HCT116 (cell line): ENCODE measurements at places on chromosomes 12 and 14. TPM values are rescaled to one million over a fixed set of nuclear protein-coding genes. Genes with fewer than 3 reads are reported as not detected.
A peak's percentile ranks its signal among the peaks of the same experiment; 100 is the strongest.

TAS2R14 gene
- total RNA-seq = 1.9 TPM

PLEKHG3 gene
- total RNA-seq = 55.6 TPM

LRRK2 gene
- total RNA-seq = 0.20 TPM

POTEG gene
- not detected for total RNA-seq

STXBP6 gene
- 0.27 TPM for total RNA-seq

CACNA2D4 gene
- 1.7 TPM for total RNA-seq

FGF6 gene
- total RNA-seq = not detected

TIMELESS gene
- total RNA-seq = 47.0 TPM

PRR4 gene
- 2.2 TPM for total RNA-seq

DNA sequence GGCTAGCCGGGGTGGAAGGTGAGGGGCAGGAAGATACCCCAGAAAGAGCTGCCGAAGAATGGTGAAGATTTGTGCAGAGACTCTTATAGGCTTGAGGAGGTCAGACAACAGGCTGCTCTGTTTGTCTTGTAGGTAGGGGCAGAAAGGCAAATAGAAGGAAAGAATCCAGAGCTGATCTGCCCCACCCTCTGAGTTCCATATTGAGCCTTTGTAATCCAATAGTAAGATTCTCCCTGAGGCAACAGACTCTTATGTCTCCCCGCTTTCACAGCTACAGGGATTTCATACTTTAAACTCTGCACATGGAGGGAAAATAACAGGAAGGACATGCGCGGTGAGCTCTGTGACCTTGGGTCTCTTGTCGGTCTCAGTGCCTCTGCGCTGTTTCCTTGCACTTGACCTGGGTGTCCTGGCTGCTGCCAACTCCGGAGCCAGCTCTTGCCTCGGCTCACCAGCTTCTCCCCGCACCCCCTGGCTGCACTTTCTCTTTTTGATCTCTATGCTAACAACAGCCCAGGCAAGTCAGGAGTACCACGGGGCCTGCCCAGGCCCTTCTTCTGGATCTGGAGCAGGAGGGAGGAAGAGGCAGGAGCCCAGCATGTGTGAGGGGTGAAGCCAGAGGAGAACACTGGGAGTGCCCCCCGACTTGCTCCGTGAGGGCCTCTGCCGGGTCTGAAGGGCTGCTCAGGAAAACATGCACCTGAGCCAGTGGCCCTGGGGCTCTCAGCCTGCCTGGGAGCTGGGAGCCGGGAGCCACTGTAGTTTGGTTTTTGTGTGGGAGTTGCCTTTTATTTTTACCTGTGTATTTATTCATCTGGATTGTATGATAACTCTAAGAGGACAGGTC is 75.8 kb downstream of the PPP1R36 start:
- H3K4me1 ChIP-seq = no peaks in the 10 kb centered on the region
- no peak for DNase-seq
- H3K27ac ChIP-seq = no peak overlapping the region
- H3K4me3 ChIP-seq = no peak overlapping the region

DNA sequence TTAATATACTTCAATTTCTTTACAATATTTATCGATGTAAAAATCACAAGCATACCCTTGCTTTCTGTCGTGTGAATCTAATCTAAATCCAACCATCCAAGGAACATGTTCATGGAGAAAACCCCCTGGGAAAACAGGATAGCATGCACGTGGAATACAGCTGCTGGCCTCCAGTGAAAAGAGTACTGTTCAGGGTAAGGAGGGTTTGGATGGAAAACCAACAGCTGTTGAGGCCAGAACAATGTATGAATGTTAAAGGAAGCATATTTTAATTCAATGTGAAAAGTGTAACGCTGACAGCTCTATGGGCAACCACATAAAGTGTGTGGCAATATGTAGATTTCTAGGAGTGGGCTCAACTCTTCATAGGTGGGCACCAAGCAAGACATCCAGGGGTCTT is 344.0 kb downstream of the TMEM132D start:
- H3K4me3 ChIP-seq = no peak overlapping the region
- no peak for DNase-seq
- no peaks in the 10 kb centered on the region for H3K4me1 ChIP-seq
- no peaks in the 10 kb centered on the region for H3K36me3 ChIP-seq
- no peaks in the 10 kb centered on the region for H3K27me3 ChIP-seq

GRCh38 chr12:113138826-113139225 is 3.3 kb upstream of the RASAL1 start:
- H3K27me3 ChIP-seq = no peaks in the 10 kb centered on the region
- no peak overlapping the region for H3K27ac ChIP-seq
- H3K4me3 ChIP-seq = no peak overlapping the region
- peaks cover 45% of the 10 kb centered on the region for H3K4me1 ChIP-seq
- no peaks in the 10 kb centered on the region for H3K36me3 ChIP-seq
- DNase-seq = no peak

GRCh38 chr14:95140060-95140858 is 17.1 kb downstream of the DICER1 start:
- no peaks in the 10 kb centered on the region for H3K36me3 ChIP-seq
- H3K27ac ChIP-seq = no peak overlapping the region
- no peaks in the 10 kb centered on the region for H3K27me3 ChIP-seq
- no peak overlapping the region for H3K4me3 ChIP-seq
- DNase-seq = no peak

DNA sequence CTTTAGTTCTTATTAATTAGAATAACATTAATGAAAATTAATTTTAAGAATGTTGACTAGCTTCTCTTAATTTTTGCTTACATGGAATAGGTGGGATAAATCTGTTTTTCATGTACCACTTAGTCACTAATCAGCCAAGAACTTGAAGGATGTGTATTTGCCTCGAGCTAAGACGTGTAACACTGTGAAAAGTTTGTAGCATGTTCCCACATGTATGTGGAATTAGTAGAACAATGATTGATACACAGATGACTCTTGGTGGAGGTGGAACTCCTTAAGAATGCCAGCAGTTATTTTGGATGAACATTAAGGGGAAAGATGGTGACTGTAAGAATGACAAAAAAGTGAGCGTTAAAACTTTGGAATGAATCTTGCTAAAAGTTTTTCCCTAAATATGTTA is 435.7 kb upstream of the MDGA2 start:
- no peak for DNase-seq
- H3K4me1 ChIP-seq = no peaks in the 10 kb centered on the region
- no peak overlapping the region for H3K4me3 ChIP-seq
- H3K27me3 ChIP-seq = no peaks in the 10 kb centered on the region
- H3K36me3 ChIP-seq = no peaks in the 10 kb centered on the region
- H3K27ac ChIP-seq = no peak overlapping the region

DNA sequence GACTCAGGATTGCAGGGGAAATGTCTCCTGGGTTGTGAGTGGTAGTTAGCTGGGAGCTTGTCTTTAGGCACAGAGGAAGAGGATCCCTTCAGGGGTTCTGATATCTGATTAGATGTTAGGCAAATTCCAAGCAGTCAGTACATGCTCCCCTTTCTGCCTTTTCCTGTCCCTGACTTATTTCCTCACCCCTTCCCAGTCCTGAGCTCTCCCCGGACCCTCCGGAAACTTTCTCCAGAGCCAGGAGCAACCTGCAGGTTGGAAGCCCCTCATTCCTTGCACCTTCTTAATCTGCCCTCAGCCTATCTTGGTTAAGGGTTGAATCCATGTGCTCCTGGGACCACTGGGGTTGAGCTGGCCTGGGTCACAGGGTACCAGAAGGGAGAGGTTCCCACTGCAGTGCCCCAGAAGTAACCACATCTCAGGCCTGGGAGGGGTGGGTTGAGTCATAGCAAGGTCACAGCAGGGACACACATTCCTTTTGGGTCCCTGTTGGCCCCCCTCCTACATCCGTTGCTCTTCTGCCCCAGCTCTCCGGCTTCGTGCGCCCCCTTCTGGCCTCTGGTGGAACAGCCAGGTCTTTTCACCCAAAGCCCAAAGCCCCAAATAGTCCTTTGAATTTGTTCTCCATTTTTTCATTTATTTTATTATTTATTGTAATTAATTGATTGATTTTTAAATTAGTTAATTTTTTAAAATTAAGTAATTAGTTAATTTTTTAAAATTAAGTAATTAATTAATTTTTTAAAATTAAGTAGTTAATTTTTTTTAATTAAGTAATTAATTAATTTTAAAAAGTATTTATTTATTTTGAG is 1.8 kb downstream of the IGFBP6 start:
- peaks cover 43% of the 10 kb centered on the region for H3K4me1 ChIP-seq
- H3K4me3 ChIP-seq = peak overlapping the region; percentile 58
- peak overlapping the region; percentile 98 for H3K27ac ChIP-seq

DNA sequence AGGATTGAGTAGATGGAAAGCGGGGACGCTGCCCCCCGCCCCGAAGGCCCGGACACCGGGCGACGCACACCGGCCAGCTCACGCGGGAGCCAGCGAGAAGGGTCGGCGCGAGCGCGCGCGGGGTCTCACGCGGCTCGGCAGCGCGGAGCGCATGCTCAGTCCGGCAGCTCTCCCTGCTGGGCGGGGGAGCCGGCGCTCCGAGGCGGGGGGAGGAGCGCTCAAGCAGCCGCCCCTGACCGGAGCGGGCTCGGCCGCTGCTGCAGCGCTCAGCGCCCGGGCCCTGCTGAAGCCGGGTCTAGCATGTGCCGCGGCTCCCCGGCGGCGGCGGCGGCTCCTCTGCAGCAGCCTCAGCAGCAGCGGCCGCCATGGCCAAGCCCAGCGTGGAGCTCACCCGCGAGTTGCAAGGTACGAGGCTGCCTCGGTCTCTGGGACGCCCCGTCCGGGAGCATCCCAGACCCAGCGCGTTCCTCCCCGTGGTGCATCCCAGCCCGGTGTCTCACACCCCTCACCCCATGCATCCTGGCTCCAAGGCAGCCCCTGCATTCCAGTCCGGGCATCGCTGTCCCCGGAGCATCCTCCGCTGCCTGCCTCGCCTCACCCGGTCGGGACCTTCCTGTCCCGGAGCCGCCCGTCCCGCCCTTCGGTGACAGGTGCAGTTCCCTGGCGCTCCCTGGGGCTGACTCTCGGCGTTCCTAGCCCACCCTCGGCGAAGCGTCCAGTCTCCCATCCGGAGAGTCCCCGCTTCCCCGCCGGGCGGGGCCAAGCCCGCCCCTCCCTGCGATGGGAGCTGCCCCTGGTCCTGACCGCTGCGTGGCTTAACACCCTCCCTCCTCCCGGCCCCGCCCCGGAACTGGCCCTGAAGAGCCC is at the start of gene CARMIL3:
Gene CARMIL3, plus strand, starts transcription at position 221 of the 867 bp plus-strand sequence. Its CDS starts 145 bp downstream, at position 366.
- DNase-seq = no peak
- peak within 1 kb of the TSS; percentile 73 for H3K4me3 ChIP-seq
- H3K27me3 ChIP-seq = no peaks in the 10 kb centered on the region
- H3K27ac ChIP-seq = no peak within 1 kb of the TSS; the same call in 1 of the 2 replicates
- peaks cover 25% of the 10 kb centered on the region for H3K4me1 ChIP-seq

DNA sequence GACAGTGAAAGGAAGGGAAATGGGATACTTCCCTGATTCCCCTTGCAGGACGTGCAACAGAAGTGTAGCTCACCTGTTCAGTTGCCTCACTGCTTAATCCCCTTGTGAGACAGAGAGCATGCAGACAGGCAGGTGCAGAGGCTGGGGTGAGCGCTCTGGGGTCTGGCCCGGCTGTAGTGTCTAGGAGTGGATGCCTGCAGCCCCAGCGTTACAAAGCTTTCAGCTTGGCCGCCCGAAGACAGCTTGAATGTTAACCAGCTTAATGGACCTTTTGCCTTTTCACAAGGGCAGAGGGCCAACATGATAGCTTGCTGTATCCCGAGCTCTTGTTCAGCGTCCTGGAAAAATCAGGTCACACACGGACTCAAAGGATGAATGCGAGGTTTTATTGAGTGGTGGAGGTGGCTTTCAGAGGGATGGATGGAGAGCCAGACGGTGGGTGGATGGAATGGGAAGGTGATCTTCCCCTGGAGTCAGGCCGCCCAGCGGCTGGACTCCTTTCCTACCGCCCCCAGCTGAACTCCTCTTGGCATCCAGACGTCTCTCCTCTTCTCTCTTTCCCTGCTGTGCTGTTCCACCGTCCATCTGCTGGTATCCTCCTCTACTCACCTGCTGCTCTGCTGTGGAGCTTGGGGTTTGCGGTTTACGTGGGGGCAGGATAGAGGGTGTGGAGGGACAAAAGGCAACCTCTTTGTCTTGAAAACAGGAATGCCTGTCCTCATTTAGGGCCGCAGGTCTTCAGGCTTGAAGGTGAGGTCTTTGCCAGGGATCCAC is 86.2 kb upstream of the RESF1 start:
- H3K27ac ChIP-seq = no peak overlapping the region
- H3K36me3 ChIP-seq = no peaks in the 10 kb centered on the region
- DNase-seq = no peak

DNA sequence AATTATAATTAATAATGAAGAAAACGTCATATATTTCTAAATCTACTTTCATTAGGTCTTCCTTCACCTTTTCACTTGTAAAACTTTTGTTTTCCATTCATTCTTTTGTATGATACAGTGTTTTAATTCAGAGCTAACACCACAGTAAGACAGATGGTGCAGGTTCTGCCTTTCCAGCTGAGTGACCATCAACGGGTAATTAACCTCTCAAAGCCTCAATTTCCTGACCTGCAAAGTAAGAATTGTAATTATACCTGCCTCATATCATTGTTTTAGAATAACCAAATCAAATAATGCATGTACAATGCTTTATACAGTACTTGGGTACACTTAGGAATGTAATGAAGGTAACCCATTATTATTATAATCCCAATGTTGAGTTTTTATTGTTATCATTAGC is 157.6 kb downstream of the FOXA1 start:
- H3K4me1 ChIP-seq = no peaks in the 10 kb centered on the region
- H3K4me3 ChIP-seq = no peak overlapping the region
- no peak overlapping the region for H3K27ac ChIP-seq
- no peaks in the 10 kb centered on the region for H3K27me3 ChIP-seq

DNA sequence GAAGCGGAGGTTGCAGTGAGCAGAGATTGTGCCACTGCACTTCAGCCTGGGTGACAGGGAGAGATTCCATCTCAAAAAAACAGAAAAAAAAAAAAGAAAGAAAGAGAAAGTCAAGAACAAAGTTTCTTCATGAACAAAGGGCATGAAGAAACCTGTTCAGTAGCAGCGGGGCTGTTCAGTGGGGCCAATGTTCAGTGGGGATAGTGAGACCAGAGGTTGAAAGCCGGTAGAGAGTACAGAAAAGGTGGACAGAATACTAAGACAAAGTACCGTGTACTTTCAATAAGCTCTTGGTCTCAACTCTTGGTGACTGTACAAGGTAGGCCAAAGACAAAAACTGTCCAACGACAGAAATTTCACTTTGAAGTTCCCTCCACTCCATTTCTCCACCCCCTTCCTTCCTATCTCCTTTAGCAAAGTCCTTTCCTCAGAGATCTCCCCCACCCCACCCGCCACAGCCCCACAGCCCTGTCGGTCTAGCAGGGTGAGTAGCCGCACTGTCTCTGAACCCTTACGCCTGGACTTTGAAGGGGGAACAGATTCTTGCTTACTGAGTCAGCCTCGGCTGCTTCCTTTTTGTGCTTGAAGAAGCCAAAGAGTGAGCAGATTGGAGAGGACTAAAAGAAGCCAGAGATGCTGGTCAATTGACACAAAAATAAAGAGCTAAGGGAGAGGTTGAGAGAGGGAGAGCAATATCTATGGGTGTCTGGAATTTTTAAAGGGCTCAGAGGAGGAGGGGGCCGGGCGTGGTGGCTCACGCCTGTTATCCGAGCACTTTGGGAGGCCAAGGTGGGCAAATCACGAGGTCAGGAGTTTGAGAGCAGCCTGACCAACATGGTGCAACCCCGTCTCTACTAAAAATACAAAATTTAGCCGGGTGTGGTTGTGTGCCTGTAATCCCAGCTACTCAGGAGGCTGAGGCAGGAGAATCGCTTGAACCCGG is 44.2 kb upstream of the FOS start:
- peaks cover 17% of the 10 kb centered on the region for H3K4me1 ChIP-seq
- no peak overlapping the region; the same call in 1 of the 2 replicates for H3K4me3 ChIP-seq
- no peaks in the 10 kb centered on the region for H3K36me3 ChIP-seq
- H3K27me3 ChIP-seq = no peaks in the 10 kb centered on the region

- H3K27ac ChIP-seq = no peak overlapping the region
- no peaks in the 10 kb centered on the region for H3K36me3 ChIP-seq
- DNase-seq = no peak
Measured at GRCh38 chr12:2654311-2654710, 140.5 kb upstream of the FKBP4 start.
